ENCODE measurements at places on chromosomes 12 and 14.

GRCh38 chr14:68084256-68084655, 264.7 kb downstream of the RAD51B start:
- DNase-seq = no peak

- no peak for DNase-seq
Observed at GRCh38 chr14:69171569-69171968, 18.6 kb upstream of the DCAF5 start.

- DNase-seq = no peak
Observed at GRCh38 chr12:49345051-49345824, 1.4 kb upstream of the DNAJC22 start.

- DNase-seq = no peak
Observed at GRCh38 chr14:72452774-72453173, 441.1 kb downstream of the DPF3 start.

GRCh38 chr12:61821381-61821780, 438.8 kb upstream of the USP15 start:
- DNase-seq = no peak

- no peak for DNase-seq
Observed at GRCh38 chr12:131867471-131867870, 27.0 kb upstream of the ULK1 start.

GRCh38 chr12:2681450-2682205, 113.1 kb upstream of the FKBP4 start:
- DNase-seq = no peak

GRCh38 chr12:13740149-13740545, 241.3 kb downstream of the GRIN2B start:
- DNase-seq = no peak

- no peak for DNase-seq
Observed at GRCh38 chr12:124224535-124225110, 70.3 kb upstream of the RFLNA start.
